D341Med (cell line): ENCODE measurements at places on chromosomes 13 and 19.
A peak's percentile ranks its signal among the peaks of the same experiment; 100 is the strongest.

- DNase-seq: no peak
Observed at GRCh38 chr19:45817725-45818301, 2.7 kb upstream of the RSPH6A start.

DNA sequence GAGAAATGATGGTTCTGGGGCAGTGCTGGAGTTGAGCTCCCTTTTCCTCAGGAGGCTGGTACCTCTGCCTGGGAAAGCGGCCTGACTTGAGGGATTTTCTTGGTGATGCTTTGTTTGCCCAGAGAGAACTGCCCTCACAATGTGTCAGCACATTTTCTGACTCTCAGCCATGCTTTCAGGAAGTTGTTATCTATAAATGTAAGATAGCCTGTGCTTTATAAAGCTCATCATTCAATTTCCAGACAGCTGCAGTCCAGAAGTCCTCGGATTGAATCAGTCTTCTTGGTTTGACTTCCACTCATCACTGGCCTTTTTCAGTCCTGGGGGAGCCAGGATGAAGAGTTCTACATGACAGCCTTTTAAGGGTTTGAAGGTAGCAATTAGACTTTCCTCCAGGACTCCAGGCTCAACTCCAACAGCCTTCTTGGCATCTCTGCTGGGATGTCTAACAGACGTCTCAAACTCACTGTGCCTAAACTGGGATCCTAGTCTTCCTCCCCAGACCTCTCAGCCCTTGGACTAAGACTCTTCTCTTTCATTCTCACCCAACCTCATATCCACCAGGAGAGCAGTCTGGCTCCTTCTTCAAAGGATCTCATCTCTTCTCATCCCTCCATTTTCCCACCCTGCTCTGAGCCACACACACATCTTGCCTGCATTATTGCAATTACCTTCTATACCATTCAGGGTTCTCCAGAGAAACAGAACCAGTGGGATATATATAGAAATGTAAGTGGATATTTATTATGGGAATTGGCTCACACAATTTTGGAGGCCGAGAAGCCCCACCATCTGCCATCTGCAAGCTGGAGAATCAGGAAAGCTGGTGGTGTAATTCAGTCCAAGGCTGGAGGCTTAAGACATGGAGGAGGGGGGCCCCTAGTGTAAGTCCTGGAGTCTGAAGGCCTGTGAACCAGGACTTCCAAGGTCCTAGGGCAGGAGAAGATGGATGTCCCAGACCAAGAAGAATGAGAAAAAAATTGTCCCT lies 13.1 kb downstream of the ERICH6B start:
- no peak for DNase-seq

DNA sequence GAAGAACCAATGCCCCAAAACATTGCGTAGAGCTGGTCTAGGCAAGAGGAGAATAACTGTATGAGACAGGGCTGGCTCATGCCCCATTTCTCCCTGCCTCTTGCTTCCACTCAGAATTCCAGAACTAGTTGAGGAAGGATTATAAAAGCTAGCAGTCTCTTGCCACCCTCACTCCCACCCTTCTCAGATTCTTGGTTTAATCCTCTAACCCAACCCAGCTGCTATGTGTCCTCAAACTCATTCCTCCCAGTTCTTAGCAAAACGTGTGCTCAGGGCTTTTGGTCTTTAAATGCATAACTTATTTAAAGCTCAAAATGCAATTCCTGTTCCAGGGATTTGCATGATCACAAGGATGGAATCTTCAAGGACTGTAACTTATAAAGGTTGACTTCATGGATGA lies 466.3 kb downstream of the COG6 start:
- no peak for DNase-seq

GRCh38 chr13:113753171-113753570 lies 5.9 kb upstream of the TMEM255B start:
- DNase-seq: no peak

- DNase-seq: peak; percentile 46
Observed at GRCh38 chr19:41218615-41219507, at the start of gene AXL. Gene AXL, plus strand, starts transcription at chr19:41219223. Its CDS starts 170 bp downstream, at chr19:41219393.

- no peak for DNase-seq
Observed at GRCh38 chr13:75873494-75873893, 237.4 kb downstream of the LMO7 start.

DNA sequence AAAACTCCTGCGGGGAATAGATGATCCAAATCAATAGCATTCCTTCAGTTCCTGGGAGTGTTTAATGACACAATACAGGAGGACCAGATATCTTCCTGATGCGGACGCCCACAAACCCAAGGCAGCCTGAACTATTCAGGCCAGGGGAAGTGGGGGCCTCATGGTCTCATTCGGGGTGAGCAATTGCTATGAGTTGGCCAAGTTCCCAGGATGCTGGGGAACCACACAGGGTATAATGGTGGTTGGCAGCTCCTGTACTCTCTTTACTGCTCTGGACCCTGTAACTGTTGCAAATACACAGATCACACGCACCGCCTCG lies 401.2 kb downstream of the IRS2 start:
- no peak for DNase-seq

DNA sequence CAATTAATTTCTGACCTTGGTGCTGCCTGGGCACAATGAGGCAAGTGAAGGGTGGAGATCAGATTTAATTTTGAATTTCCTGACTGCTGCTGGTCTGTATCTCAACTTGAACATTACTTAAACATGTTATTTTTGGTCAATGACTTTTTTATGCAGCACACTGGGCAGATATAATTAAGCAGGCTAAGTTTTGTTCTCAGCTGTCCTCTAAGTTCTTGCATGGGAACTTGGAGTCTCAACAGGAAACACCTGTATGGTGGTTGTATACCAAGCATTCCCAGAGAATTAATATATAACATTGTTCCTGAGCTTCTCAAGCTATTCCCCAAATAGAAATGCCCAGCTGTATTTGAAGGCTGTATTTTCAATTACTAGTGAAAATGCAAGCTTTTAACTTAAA lies 113.5 kb upstream of the EDNRB start:
- no peak for DNase-seq

- DNase-seq: no peak
Observed at GRCh38 chr19:31863122-31863521, 482.3 kb upstream of the ZNF507 start.

DNA sequence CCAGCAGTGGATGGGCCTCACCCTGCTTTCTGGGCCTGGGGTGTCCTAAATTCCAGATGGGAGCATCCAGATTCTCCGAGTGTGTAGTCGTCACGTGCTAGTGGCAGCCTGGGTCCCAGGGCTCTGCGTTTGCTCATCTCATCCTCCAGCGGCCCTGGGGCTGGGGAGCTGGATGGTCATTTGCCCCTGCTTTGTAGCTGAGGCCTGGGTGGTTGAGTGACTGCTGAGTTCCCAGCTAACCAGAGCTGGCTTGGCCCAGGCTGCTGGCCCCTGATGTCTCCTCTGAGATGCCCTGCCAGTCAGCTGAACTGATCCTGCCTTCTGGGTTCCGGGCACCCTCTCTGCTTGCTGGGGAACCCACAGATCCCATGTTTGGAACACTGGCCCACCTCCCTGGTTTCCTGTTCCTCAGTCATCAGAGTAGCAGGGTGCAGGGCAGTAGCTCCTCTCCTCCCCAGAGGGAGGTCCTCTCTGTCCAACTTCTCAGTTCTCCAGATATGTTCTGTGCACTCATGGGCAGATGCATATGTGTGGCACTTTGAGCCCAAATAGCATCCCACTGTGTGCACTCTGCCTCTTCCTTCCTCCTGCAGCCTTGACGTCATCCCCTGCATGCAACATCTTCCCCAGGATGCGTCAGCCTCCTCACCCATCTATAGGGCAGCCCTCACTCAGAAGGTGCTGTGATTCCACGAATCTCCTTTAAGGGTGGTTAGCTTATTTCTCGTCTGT lies 22.4 kb upstream of the CRTC1 start:
- DNase-seq: no peak

- no peak for DNase-seq
Observed at GRCh38 chr13:106107061-106107460, 428.4 kb downstream of the EFNB2 start.

- no peak for DNase-seq
Observed at GRCh38 chr19:10285393-10285792, 1.4 kb upstream of the ICAM4 start.

GRCh38 chr19:2254064-2254872 lies 1.9 kb downstream of the JSRP1 start:
- DNase-seq: no peak

DNA sequence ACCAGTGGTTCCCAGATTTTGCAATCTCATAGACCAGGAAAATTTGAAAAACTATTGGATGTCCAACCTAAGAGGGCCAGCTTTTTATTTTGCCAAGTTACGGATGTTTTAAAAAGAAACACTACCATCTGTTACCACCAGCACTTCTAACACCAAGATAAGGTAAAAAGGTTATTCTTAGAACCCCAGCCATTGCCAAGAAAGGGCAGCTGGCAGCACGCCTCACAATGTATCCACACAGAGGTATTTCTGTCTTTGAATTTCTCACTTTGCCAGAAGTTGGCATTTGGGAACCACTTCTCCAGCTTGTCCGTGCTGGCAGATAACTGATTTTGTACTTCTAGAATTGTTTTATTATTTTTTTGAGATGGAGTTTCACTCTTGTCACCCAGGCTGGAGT lies 28.7 kb downstream of the CAPN12 start:
- DNase-seq: no peak

GRCh38 chr19:34457446-34457845 lies 24.1 kb upstream of the WTIP start:
- peak; percentile 63 for DNase-seq

GRCh38 chr13:93847162-93847561 lies 620.6 kb downstream of the GPC6 start:
- DNase-seq: no peak

- no peak for DNase-seq
Observed at GRCh38 chr19:38451036-38451435, 17.5 kb downstream of the RYR1 start.

DNA sequence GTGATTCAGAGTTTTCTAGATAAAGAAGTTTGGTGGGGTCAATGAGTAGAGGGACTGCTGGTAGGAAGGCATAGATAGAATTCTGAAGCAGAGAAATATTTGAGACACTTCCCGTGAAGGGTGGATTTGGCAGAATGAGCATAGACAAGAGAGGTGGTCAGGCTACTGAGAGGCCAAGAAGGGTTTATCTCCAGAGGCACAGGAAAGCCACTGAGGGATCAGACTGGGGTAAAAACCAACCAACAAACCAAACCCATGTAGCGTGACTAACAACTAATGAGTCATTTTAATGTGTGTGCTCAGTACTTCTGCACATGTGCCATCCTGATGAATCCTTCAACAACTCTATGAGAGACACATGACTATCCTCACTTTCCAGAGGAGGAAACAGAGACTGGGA lies 60.0 kb upstream of the SERP2 start:
- no peak for DNase-seq

DNA sequence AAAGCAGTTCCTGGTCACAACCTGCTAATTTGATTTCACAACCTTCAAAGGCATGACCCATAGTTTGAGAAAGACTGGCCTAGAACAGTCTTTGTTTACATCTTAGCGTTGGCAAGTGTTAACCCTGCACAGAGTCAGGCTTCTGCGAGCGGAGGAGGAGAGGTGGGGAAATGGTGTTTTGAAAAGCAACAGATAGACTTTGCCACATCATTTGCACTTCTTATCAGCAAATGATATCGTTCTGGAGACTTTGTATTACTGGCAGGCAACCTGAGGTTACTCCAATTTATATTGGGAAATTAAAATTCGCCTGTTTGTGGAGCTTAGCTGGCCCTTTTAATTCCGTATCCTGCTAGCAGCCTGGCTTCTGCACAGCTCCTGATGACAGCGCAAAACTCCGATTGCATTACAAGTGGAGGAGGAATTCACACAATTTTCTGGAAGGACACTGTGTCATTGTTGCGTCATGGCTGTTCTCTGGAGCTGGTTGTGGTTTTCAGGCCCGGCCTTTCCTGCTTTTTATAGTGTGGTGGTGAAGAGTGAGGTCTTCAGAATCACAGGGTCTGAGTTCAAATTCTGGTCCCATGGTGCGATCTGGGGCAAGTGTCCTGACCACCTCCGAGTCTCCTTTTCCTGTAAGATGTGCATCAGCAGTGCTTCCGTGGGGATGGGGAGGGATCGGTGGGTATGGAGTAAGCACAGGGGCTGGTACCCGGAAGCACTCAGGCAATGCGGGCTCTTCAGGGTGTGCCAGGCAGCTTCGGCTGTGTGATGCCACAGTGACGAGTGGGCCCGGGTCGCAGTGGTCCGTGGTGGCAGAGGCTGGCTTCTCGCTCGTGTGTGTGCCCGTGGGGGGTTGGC lies 49.1 kb upstream of the EHD2 start:
- no peak for DNase-seq

DNA sequence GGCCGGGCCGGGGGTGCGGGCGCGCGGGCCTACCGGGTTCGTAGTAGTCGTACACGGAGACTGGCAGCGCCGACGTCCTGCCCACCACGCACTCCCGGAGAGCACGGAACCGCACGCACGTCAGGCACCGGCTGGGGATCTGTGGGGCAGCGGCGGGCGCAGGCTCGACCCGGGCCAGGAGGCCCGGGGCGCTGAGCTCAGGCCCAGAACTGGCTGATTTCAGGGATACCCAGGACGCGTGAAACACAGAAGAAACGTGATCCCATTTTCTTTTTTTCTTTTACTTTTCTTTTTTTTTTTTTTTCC lies 9.0 kb downstream of the F2RL3 start:
- DNase-seq: peak; percentile 64

DNA sequence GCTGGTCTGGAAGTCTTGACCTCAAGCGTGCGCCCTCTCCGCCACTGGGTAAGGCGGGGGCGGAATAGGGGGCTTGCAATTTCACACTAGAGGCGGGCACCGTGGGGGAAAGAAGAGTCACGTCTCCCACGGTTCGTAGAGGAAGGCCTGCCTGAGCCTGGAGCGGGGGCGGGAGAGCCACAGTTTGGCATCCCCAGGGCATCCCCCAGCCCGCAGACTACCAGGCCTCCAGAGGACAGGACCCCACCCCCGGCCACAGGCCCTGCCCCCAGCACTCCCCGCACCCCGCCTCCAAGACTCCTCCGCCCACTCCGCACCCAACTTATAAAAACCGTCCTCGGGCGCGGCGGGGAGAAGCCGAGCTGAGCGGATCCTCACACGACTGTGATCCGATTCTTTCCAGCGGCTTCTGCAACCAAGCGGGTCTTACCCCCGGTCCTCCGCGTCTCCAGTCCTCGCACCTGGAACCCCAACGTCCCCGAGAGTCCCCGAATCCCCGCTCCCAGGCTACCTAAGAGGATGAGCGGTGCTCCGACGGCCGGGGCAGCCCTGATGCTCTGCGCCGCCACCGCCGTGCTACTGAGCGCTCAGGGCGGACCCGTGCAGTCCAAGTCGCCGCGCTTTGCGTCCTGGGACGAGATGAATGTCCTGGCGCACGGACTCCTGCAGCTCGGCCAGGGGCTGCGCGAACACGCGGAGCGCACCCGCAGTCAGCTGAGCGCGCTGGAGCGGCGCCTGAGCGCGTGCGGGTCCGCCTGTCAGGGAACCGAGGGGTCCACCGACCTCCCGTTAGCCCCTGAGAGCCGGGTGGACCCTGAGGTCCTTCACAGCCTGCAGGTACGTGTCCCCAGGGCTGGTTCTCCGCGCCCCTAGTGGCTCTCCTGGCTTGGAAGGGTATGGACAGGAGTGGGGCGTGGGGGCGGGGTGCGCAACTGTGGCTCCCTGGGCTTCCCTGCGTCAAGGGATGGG lies at the start of gene ANGPTL4:
ANGPTL4 (plus strand) TSS at position 353 of the 969 bp plus-strand sequence; CDS start at position 520, 167 bp downstream.
- peak; percentile 70 for DNase-seq

- no peak for DNase-seq
Observed at GRCh38 chr13:98508685-98509084, 68.2 kb downstream of the STK24 start.
